ENCODE measurements at places on chromosomes 13 and 19. TPM values are rescaled to one million over a fixed set of nuclear protein-coding genes. Genes with fewer than 3 reads are reported as not detected.
A peak's percentile ranks its signal among the peaks of the same experiment; 100 is the strongest.

DNA sequence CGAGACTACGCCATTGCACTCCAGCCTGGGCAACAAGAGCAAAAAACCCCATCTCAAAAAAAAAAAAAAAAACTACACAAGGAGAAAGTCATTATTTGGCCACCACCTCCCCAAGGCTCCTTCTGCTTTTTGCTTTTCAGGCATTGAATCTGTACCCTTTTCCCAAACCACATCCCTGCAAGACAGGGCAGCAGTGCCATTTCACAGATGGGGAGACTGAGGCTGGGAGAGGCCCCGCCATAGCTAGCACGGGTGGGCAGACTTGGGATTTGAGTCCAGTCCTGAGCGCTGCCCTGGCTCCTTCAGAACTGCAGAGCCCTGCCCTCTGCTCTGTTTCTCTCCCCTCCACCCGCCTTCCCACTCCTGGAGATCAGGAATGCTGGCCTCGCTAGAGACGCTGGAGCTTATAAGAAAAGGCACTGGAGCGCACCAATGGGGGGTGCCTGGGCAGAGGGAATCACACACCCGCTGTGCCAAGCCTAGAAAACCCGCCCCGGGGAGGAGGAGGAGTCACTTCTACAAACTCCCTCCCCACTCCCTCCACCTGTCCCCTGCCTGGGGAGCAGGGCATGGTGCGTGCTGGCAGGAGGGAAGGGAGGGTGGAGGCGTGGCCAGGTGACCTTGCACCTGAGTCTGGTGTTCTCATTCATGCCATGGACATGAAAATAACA lies 17.6 kb downstream of the TJP3 start:
- H3K27ac ChIP-seq: no peak overlapping the region
- peaks cover 12% of the 10 kb centered on the region for H3K4me1 ChIP-seq
- peaks cover 14% of the 10 kb centered on the region for H3K27me3 ChIP-seq
- no peak for DNase-seq
- no peak overlapping the region for H3K4me3 ChIP-seq
- no peaks in the 10 kb centered on the region for H3K36me3 ChIP-seq

GRCh38 chr13:85503797-85504196 lies 295.4 kb downstream of the SLITRK6 start:
- no peaks in the 10 kb centered on the region for H3K36me3 ChIP-seq
- no peaks in the 10 kb centered on the region for H3K27me3 ChIP-seq
- DNase-seq: no peak
- no peaks in the 10 kb centered on the region for H3K4me1 ChIP-seq

GRCh38 chr13:103140001-103140671 lies 73.9 kb upstream of the SLC10A2 start:
- no peak overlapping the region for H3K27ac ChIP-seq
- no peak overlapping the region for H3K4me3 ChIP-seq
- no peak for DNase-seq

- no peaks in the 10 kb centered on the region for H3K27me3 ChIP-seq
- no peak overlapping the region for H3K4me3 ChIP-seq
- DNase-seq: no peak
- H3K36me3 ChIP-seq: no peaks in the 10 kb centered on the region
- no peaks in the 10 kb centered on the region for H3K4me1 ChIP-seq
Measured at GRCh38 chr19:29188289-29189032, 24.5 kb downstream of the UQCRFS1 start.

GRCh38 chr13:37416291-37417059 lies 182.1 kb downstream of the POSTN start:
- no peak overlapping the region for H3K4me3 ChIP-seq
- no peak overlapping the region for H3K27ac ChIP-seq
- no peak for DNase-seq
- H3K27me3 ChIP-seq: no peaks in the 10 kb centered on the region
- H3K4me1 ChIP-seq: no peaks in the 10 kb centered on the region

DNA sequence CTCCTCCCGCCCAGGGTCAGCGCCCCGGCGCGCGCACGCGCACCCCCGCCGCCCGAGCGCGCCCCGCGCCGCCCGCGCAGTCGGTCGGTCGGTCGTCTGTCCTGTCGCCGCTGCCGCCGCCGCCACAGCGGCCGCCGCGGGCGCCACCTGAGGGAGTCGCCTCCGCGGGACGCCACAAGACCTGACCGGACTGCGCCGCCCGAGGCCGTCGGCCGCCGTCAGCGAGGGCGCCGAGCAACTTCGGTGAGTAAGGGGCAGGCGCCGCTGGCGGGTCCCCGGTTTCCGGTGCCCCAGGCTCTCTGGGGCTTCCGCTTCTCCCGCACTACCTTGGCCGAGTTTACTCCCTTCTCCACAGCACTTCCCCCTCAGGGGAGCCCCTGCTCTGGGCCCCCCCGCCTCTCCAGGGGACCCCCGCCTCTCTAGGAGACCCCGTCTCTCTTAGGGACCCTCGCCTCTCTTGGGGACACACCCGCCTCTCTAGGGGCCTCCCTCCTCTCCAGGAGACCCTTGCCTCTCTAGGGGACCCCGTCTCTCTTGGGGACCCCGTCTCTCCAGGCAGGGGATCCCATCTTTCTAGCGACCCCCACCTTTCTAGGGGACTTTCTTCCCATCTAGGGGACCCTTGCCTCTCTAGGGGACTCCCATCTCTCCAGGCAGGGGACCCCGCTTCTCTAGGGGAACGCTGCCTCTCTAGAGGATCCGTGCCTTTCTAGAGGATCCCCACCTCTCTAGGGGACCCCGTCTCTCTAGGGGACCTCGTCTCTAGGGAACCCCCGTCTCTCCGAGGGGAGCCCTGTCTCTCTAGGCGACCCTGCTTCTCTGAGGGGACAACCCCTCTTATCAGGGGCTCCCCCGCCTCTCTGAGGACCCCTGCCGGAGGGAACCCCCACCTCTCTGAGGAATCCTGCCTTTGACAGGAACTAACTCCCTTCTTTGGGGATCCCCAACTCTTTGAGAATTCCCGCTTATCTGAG lies 19.3 kb upstream of the GATAD2A start:
- no peaks in the 10 kb centered on the region for H3K4me1 ChIP-seq
- no peaks in the 10 kb centered on the region for H3K36me3 ChIP-seq
- H3K27me3 ChIP-seq: no peaks in the 10 kb centered on the region
- peak; percentile 34 for DNase-seq

DNA sequence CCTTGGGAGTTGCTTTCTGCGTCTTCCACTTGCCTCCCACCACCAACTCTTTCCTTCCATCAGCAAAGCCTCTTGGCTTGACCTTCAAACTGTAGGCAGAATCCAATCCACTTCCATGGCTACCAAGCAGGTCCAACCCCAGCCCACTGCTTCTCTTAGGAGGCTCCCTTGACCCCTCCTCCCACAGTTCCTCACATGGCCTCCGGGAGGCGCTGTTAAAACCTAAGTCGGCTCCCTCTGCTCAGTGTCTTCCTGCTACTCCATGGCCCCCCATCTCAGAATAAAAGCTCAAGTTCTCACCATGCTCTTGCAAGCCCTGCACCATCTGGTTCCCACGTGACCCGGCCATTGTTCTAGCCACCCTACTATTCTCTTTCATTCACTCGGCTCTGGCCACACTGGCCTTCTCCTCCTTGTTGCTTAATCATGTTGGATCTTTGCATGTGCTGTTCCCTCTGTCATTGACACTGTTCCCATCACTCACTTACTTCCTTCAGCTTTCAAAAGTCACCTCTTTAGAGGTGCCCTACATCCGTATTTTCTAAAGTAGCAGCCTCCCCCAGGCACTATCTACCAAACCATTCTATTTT lies 7.5 kb downstream of the IZUMO2 start:
- H3K27me3 ChIP-seq: no peaks in the 10 kb centered on the region
- H3K4me1 ChIP-seq: no peaks in the 10 kb centered on the region
- H3K4me3 ChIP-seq: no peak overlapping the region
- no peak overlapping the region for H3K27ac ChIP-seq

GRCh38 chr19:10105509-10106099 lies 558 bp upstream of the PPAN start:
- H3K27ac ChIP-seq: peak overlapping the region; percentile 84
- no peak for DNase-seq
- peak overlapping the region; percentile 74 for H3K4me3 ChIP-seq
- H3K27me3 ChIP-seq: no peaks in the 10 kb centered on the region
- peaks cover 9% of the 10 kb centered on the region for H3K4me1 ChIP-seq
- no peaks in the 10 kb centered on the region for H3K36me3 ChIP-seq

DNA sequence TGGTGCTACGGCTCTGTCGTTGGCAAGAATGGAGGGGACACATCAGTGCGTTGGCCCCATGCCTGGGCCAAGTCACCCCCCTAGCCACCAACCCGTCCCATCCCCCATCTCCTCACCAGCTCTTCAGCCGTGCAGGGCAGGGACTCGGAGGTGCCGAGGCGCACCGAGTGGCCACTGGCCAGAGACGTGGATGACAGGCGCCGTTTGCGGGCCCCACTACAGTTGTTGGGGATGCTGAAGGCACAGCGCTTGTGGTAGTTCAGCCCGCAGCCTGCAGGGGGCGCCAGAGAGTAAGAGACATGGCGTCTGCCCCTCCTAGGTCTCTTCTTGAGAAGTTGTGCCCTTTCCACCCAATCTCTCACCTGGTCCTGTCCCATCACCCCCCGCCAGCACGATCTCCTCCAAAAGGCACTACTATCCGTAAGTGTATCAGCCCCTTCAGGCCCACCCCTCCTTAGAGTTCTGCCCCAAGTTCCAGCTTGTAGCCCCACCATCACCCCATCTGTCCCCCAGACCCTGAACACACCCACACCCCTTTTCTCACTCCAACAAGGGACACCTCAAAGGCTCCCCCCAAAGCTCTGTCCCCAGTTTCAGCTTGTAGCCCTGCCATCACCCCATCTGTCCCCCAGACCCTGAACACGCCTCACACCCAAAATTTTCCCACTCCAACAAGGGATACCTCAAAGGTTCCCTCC lies 12.4 kb downstream of the PRKD2 start:
- DNase-seq: peak; percentile 73
- H3K4me3 ChIP-seq: no peak overlapping the region
- H3K36me3 ChIP-seq: no peaks in the 10 kb centered on the region
- no peaks in the 10 kb centered on the region for H3K27me3 ChIP-seq
- no peak overlapping the region for H3K27ac ChIP-seq
- no peaks in the 10 kb centered on the region for H3K4me1 ChIP-seq

- no peak overlapping the region for H3K4me3 ChIP-seq
- H3K4me1 ChIP-seq: no peaks in the 10 kb centered on the region
- no peaks in the 10 kb centered on the region for H3K36me3 ChIP-seq
- no peak overlapping the region for H3K27ac ChIP-seq
- no peak for DNase-seq
Measured at GRCh38 chr13:99404005-99404755, 97.0 kb upstream of the GPR183 start.

DNA sequence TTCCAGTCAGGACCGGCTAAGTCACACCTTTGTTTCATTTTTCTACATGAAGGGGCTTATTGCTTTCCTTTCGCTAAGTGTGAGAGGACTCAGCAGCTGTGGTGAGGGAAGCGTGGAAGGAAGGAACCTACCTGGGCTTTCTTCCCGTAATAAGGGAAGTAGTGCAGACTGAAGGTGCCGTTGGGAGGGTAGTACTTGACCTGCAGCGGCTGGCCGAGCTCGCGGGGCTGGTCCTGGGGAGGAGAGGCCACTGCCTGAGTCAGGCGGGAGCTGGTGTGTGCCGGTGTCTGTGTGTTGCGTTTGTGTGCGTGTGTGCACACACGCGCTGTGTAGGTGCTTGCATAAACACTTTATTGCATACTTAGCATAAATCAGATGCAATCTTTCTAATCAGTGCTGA lies 7.7 kb downstream of the ATP4B start:
- no peaks in the 10 kb centered on the region for H3K36me3 ChIP-seq
- H3K27ac ChIP-seq: no peak overlapping the region
- no peaks in the 10 kb centered on the region for H3K27me3 ChIP-seq
- peak; percentile 5 for DNase-seq
- H3K4me3 ChIP-seq: no peak overlapping the region

GRCh38 chr13:30744056-30744680 lies 8.8 kb downstream of the ALOX5AP start:
- no peaks in the 10 kb centered on the region for H3K4me1 ChIP-seq
- no peaks in the 10 kb centered on the region for H3K36me3 ChIP-seq
- peak overlapping the region; percentile 70 for H3K27ac ChIP-seq
- H3K27me3 ChIP-seq: no peaks in the 10 kb centered on the region
- DNase-seq: peak; percentile 28

DNA sequence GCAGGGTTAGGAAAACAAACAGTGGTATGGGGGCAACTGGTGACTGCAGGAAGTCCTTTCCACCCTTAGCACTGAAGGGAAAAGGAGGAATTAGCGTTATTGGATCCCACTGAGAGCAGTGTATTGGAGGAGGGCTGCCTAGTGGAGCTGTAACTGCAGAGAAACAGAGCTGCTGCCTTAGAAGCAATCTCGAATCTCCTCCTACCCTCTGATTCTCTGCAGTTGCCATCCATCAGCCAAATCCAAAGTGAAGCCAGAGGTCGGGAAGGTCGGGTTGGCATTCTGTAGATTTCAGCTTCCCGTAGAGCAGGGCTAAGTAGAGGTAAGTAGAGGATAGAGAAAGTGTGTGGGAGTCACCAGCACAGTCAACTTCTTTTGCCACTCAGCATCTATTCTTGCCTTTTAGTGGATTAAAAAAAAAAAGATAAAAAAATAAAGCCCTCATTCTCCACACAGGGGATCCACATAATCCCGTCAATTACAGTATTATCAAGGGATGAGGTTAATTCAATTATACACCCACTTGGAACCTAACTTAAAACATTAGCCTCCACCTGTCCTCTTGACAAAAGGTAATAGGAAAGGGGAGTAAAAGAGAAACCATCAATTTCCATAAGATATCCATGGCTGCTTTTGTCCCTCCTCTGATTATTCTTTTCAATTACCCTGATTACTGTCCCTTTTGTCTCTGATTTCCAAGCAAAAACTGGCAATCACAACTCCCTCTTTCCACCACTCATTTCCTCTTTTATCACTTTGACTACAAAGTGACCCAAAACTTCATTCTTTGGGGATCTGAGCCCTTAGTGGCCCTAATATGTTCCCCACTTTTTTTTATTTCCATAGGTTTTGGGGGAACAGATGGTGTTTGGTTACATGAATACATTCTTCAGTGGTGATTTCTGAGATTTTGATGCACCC lies 234.7 kb downstream of the RBM26 start:
- H3K27me3 ChIP-seq: no peaks in the 10 kb centered on the region
- H3K4me1 ChIP-seq: no peaks in the 10 kb centered on the region
- H3K27ac ChIP-seq: no peak overlapping the region

DNA sequence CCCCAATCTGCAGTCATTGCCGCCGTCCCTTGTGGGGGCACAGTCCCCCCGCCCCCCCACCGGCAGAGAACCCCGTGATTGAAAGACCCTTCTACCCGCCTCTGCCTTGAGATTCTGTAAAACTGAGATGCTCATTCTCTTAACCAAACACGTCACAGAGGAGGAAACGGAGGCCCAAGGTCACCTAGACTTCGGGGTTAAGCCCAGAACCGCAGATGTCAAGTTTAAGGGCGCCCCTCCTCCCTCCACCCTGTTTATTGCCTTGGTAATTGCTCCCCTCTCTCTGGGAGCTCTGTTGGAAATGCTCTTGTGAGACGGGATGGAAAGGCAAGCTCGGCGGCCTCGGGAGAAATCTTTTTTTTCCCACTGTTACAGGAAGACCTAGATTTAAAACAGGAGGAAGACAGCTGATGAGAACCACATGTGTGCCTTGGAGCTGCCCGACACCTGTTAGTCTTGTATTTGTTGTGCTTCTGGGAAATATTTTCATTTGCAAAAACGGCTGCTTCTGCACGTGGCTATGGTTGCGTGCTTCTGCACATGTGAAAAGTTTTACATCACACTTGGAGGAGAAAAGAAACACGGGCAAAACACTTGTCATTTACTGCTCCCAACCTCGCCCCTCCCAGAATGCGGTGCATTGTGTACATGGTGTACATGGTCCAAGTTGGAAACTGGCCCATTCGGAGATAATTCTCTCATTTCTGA lies 1.1 kb upstream of the MED26 start:
- H3K27ac ChIP-seq: peak overlapping the region; percentile 94
- peak; percentile 59 for DNase-seq
- H3K36me3 ChIP-seq: no peaks in the 10 kb centered on the region

The PRR12 gene
- 6.4 TPM for total RNA-seq

The COG6 gene
- total RNA-seq: 53.8 TPM

The ZNF264 gene
- 109 TPM for total RNA-seq

The ARL11 gene
- total RNA-seq: 1.5 TPM

The TRAPPC2B gene
- total RNA-seq: 10.6 TPM

The WASF3 gene
- 14.7 TPM for total RNA-seq

The PTPRH gene
- total RNA-seq: 0.29 TPM

The SIAH3 gene
- total RNA-seq: under 0.01 TPM

The PSG11 gene
- not detected for total RNA-seq
